ENCODE measurements at places on chromosomes 16 and 17.

GRCh38 chr17:17752821-17753321 lies 71.6 kb downstream of the RAI1 start:
- DNase-seq = no peak

GRCh38 chr17:20010099-20010863 lies 1.1 kb downstream of the SPECC1 start:
- peak; percentile 68 for DNase-seq

DNA sequence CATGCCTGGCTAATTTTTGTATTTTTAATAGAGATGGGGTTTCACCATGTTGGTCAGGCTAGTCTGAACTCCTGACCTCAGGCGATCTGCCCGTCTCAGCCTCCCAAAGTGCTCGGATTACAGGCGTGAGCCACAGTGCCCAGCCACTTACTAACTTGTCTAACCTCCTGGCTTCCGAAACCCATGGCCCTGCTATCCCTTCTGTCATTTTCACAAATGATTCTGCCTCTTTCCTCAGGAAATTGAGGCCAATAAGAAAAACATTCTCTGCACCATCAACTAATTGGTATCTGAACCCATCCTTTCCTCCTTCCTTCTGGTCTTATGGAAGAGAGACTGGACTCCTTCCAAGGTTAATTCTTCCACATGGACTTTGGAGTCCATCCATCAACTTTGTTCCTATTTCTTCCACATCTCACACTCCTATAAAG lies 27.9 kb upstream of the TNRC6A start:
- DNase-seq = peak; percentile 60

DNA sequence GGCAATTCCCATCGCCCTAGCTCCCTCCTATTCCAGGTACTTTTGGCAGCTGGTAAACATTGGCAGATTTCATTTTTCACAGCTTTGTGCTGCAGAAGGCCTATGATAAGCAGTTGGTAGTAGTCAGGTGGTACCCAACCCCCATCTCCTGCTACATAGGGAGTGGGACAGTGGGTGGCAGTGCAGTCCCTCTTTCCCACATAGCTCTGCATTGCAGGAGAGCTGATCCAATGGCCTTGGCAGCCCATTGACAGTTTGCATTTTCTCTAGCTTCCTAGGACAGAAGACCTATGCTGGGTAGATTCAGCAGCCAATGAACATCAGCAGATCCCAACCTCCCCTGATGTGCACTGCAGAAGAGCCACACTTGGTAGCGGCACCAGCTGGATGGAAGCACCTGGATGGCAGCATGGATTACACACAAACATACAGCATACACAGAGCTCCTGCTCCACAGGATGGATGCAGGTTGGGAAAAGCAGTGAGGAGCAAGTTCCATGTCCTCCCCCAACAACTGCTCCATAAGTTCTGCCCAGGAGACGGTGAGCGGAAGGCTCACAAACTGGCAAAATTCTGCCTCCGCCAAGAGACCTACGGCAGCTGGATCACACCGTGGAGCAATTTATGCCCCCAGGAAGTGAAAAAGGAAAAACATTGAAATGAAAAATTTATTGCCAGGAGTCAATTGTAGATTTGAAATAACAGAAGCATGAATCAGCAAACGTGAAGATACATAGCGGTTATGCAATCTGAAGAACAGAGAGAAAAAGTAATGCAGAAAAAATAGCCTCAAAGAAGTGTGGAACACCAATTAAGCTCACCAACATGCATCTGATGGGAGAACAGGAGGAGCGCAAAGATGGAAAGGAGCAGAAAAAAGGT lies 95.7 kb downstream of the CACNG1 start:
- peak; percentile 62 for DNase-seq

GRCh38 chr17:39995438-39995837 lies 14.8 kb downstream of the PSMD3 start:
- no peak for DNase-seq

- DNase-seq = no peak
These were observed 16.4 kb upstream of the FLCN start for GRCh38 chr17:17253406-17253805.

DNA sequence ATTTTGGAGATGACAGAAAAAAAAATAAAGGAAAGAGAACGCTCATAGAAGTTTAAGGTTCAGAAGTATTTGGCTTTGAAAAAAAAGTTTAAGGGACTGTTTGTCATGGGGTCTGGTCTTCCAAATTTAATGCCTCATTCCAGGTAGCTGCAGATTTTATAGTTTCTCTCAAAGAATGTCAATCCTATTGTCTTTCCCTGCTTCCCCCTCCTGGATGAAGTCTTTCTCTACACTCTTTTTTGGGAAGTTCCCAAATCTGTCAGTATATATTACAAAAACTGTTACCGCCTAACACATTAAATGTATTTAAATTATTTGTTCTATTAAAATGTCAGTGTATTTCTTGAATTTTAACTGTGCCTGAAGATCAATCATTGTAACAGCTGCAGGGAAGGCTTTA lies 457.5 kb downstream of the MAF start:
- no peak for DNase-seq

DNA sequence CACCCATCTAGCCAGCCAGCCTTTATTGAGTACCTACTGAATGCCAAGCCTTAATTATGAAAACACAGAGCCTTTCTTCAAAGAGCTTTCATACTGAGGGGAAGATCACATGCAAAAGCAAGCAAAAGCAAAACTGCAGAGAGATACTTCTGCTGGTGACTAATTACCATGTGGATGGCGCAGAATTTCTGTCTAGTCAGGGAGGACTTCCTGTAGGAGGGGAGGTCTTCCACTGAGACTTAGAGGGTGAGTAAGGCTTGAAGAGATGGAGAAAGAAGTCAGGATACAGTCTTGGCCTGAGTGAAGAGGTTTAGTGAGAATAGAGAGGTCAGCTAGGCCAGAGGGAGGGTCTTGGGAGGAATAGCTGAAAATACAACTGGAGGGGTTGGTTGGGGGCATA lies 53.9 kb upstream of the CCL2 start:
- no peak for DNase-seq
